ENCODE measurements at places on chromosomes 2 and 18. TPM values are rescaled to one million over a fixed set of nuclear protein-coding genes. Genes with fewer than 3 reads are reported as not detected.

The PPP1R1C gene
- total RNA-seq: not detected

DNA sequence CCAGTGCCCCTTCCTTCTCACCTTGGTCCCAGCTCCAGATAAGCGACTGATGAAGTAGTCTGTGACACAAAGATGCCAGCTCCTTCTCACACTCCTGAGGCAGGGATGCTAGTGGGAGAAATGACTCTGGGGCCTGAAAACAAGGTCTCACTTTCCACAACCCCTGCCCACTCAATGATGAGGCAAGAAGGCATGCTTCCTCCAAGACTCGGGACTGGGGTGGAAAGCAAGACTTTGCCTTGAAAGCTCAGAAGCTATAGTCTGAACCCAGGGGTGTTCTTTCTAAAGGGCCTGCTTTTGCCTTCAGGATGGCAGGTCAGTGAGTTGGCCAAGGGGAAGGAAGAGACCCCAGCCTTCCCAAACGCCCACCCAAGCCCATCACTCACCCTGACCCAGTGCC lies 1.4 kb downstream of the CCDC142 start:
- no peak for DNase-seq

The SCN7A gene
- not detected for total RNA-seq

- DNase-seq: no peak
These were observed 62.5 kb downstream of the SLC4A3 start for GRCh38 chr2:219689676-219690628.

The CCDC74B gene
- total RNA-seq: 0.27 TPM

DNA sequence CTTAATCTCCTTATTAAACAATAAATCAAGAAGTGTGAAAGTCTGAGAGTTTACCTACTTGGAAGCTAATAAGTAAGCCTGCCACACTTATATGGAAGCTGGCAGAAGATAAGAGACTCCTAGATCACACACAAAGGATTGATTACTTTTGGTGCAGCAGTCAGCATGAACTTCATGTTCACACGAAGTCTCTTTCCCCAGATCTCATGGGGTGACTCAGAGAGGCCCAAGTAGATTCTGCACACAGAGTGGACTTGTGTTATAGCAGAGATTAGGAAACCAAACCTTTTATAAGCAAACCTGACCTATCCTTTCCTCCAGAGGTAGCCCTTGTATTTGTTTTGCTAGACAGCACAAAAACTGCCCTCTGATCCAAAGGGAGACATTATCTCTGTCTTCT lies 9.9 kb upstream of the GAREM1 start:
- no peak for DNase-seq

DNA sequence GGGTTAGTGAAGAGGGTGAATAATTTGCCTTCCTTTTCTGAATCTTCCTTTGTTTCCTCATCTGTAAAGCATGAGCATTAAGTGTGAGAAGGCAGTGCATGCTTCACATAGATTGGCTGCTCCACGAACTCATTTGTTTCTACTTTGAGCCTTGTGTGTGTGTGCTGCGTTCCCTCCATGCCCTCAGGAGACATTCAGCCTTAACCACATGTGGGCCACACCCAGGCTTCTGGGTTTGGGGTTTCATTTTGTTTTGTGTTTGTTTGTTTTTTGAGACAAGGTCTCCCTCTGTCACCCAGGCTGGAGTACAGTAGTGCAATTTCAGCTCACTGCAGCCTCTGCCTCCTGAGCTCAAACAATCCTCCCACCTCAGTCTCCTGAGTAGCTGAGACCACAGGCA lies 843.3 kb downstream of the GALR1 start:
- no peak for DNase-seq

Data from CD8-positive, alpha-beta T cell (primary cell).